ENCODE measurements at places on chromosomes 7 and 10.

GRCh38 chr10:59324597-59324996 is 37.8 kb downstream of the FAM13C start:
- DNase-seq = no peak

DNA sequence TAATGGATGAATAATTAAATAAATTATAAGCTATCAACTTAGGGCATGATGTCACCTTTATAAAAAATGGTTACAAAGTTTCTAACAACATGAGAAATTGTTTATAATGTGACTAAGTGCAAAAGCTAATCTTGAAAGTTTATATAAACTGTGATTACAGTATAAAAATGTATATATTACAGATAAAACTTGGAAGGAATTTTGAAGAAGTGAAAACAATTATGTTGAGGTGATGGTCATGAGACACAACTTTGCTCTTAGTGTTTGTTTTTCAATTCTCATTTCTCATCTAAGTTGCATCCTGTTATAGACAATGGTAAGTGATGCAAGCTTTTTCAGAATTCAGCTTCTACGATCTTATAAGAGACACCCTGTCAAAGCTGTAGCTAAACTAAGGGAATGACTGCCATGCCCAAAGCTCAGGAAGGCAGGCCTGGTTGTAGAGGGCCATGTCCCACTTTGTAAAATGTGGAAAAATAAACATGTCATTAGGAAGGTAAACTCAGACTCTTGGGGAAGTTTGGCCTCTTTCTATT is 23.9 kb downstream of the MACC1 start:
- no peak for DNase-seq

- no peak for DNase-seq
Measured at GRCh38 chr7:78179211-78179610, 380.6 kb downstream of the PHTF2 start.

GRCh38 chr10:125149036-125149679 is 11.2 kb downstream of the CTBP2 start:
- no peak for DNase-seq

DNA sequence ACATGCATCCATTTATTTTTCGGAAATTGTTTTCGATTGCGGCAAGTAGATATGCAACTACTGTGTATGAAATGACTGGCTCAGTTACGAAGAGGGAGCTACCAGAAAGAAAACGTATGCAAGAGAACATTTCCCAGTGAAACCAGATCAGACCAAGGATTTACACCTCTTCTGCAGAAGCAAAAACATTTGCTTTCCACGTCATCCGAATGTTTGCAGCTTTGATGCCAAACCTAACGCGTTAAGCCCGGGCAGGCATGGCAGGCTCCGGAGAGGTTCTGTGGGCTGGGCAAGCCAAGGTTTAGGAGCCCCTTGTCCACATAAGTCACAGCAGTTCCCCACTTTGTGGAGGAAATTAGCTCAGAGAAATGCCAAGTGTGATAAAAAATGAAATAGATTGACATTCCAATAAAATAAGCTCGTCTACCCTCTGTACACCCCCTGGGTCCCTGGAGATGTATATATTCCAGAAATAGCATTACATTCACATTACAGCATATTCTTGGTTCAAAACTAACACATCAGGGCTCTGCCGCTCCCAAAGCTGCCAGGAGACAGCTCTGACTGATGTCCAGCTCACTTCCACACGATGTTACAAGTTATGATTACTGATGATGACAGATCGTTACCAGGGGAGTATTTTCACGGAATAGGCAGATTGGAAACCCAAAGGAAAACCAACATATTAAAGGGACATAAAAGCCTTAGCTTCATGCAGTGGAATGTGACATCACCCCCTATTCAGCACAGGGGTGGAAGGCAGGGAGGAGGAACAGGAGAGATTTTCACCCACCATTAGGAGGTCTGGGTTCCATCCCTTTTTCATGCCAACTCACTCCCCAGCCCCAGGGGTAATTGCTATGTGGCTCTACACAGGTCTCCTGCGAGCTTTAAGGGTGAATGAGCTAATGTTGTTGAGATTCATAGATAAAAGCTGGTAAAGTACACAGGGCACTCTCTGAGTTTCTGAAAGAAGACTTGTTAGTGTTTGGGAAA is 81.5 kb downstream of the LYZL1 start:
- DNase-seq = peak; percentile 66

DNA sequence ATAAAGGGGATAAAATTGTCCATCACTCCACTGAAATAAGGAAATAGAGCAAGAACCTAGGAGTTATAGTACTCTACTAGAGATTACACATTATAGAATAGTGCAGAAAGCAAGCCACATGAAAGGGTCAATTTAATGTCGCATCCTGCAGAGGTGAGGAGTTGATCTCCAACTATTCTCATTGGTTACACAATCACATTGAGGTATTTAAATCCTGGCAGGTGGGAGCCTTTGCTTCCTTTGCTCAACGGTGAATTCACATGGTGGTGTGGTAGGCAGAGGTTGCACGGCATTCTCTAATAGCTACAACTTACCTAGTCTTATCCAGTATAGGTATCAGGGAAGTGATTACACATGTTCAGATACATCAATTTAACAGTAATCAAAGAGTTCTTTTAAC is 198.4 kb upstream of the TCF7L2 start:
- no peak for DNase-seq

- no peak for DNase-seq
Measured at GRCh38 chr10:21993360-21994001, 10.0 kb downstream of the DNAJC1 start.

DNA sequence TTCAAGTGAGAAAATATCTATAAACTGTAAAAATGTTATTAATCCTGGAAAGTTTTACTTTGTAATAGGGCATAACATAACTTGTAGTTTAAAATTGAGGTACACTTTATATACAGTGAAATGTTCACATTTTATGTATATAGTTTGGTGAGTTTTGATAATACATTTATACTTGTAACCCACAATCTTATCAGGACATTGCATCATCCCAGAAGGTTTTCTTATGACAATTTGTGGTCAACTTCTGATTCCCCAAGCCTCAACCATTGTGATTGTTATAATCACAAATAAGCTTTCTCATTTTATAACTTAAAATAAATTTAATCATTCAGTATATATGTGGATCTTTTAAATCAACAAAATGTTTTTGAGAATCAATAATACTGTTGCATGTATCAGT is 151.1 kb downstream of the TFPI2 start:
- no peak for DNase-seq

GRCh38 chr10:13683017-13683416 is 96.3 kb downstream of the PRPF18 start:
- no peak for DNase-seq

GRCh38 chr10:79020605-79021004 is 48.2 kb upstream of the ZMIZ1 start:
- DNase-seq = peak; percentile 9

- DNase-seq = no peak
Measured at GRCh38 chr10:33229252-33229948, 105.1 kb downstream of the NRP1 start.

- DNase-seq = no peak
Measured at GRCh38 chr7:45068236-45069023, 20.3 kb downstream of the NACAD start.

- no peak for DNase-seq
Measured at GRCh38 chr10:103936022-103936421, 18.0 kb upstream of the STN1 start.
